ENCODE measurements at places on chromosomes 5 and 9.
A peak's percentile ranks its signal among the peaks of the same experiment; 100 is the strongest.

- no peak for DNase-seq
Measured at GRCh38 chr5:131209175-131209505, 38.4 kb downstream of the LYRM7 start.

DNA sequence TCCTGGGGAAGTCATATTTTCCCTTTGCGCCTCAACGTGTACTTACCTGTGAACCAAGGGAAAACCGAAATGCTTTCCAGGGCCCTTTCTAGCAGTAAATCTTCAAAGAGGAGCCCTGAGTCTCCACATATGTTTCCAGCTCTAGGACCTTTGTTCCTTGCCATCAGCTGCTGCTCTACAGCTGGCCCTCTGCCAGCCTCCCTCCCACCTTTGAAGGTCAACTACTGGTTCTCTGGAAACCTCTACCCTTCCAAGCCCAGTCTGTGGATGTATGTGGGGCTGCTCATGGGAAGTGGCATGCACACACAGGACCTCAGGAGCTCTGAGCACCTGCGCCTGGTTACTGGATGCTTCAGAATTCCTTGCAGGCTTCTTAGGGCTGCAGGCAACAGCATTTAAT, 117.2 kb downstream of the PSD2 start:
- DNase-seq = no peak

DNA sequence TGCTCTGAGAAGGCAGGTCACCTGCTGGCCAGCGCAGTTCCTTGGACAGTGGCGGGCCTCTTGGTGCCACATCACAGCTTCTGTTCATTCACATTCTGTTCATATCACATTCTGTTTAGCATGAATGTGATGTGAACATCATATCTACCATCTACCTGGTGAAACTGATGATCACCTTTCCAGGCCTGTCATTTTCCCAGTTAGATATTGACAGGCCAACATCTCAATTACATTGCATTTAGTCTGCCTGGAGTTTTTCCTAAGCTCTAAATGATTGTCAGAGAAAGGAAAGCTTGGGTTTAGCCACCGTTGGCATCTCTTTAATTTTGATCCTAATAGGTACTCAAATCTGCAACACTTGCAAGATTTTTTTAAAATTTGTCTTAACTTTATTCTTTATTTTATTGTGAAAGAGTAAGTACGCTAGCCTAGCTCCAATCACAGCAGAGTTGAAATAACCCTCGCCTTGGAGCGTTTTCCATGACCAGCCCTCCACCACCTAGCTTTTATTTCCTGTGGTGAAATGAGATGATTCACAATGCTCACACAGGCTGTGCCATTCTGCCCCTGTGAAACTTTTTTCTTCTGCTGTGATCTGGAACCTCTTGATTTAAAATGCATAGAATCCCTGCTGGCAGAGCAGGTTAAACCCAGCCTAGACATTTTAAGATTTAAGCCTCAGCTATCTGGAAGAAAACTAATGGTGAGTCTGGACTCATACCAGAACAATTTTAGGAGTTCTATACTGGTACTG, 225.0 kb downstream of the ESM1 start:
- no peak for DNase-seq

- no peak for DNase-seq
Measured at GRCh38 chr9:92297611-92298010, 4.1 kb upstream of the IARS1 start.

- DNase-seq = no peak
Measured at GRCh38 chr5:80300125-80300524, 19.7 kb upstream of the SPZ1 start.

DNA sequence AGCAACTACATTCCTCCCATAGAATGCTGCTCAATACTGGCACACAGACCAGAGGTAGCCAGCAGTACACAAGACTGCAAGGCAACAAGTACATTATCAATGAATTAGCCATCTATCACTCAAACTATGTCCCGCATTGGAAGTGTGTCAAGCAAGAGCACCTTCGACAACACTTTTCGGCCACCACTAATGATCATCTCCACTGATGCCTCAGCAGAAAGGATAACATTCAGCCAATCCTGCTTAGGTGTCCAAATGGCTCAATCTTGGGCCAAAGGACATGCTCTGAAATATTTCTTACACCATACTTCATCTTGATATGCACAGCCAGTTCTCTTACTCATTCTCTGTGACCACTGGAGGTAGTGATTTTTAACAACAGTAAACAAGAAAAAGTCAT, 25.0 kb downstream of the SKP1 start:
- no peak for DNase-seq

DNA sequence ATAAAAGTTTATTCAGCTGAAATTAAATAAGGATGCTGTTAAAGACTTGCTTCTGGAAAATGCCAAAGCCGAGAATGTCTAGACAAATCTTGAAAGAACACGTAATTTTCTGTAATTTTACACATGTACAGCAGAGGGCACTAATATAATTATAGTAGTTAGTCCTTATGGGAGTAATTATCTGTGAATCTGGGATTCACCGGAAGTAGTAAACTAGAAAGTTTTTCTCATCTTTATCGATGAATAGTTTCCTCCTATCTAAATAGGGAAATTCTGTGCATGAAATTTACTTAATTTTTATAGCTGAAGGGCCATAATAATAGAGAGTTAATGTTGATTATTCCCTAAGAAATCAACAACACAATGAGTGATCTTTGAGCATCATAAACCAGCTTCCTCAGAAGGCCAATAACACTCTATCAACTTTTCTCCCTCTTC, 18.4 kb upstream of the CNTLN start:
- peak; percentile 29 for DNase-seq

DNA sequence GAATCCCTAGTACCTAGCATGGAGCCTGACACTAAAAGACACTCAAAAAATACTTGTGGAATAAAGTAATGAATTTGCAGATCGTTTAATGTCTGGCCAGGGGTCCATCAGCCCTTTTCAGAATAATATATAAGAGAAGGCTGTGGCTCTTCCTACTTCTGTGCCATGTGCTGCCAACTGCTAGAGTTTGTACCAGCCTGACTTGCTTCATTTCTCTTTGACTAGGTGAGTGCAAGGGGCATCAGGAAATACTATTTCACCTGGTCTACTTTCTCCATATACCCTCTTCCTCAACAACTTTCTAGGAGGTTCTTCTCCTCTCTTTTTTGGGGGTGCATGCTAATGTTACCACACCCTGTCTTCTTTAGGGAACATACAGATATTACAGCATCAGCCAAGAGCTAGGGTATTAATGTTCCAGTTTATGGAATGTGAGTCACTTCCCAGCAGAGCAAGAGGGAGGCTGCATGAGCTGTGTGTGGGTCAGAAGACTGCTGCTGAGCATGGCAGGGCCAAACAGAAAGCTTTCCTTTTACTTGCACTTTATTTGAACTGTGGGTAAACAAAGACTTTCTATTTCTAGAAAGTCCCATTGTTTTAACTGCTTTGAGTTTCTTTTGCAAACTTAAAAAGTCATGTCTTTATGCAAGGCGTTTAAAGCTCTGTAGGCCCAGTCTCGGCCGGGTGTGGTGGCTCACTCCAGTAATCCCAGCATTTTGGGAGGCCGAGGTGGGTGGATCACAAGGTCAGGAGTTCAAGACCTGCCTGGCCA, 158.9 kb downstream of the ADAMTSL1 start:
- DNase-seq = peak; percentile 44

- DNase-seq = peak; percentile 43
Measured at GRCh38 chr5:153562189-153562588, 71.7 kb downstream of the GRIA1 start.

- no peak for DNase-seq
Measured at GRCh38 chr5:75928992-75929391, 154.2 kb upstream of the SV2C start.

- peak; percentile 91 for DNase-seq
Measured at GRCh38 chr9:93098236-93098946, 2.4 kb downstream of the CARD19 start.

All from HFF-Myc (cell line).